ENCODE measurements at places on chromosomes 3 and 15. TPM values are rescaled to one million over a fixed set of nuclear protein-coding genes. Genes with fewer than 3 reads are reported as not detected.

Gene TMEM207
- not detected for total RNA-seq

Gene FGD5
- total RNA-seq: 0.32 TPM

Gene GRM2
- total RNA-seq: 1.7 TPM

Gene NOX5
- total RNA-seq: not detected

Gene IGSF11
- 2.0 TPM for total RNA-seq

Gene HTR3E
- total RNA-seq: not detected

Gene CSTA
- not detected for total RNA-seq

Gene INKA1
- total RNA-seq: 2.2 TPM

Gene MBNL1
- 504 TPM for total RNA-seq
